ENCODE measurements at places on chromosomes 6 and 20. TPM values are rescaled to one million over a fixed set of nuclear protein-coding genes. Genes with fewer than 3 reads are reported as not detected.

GRCh38 chr6:116438590-116439448 is 22.4 kb upstream of the CALHM6 start:
- DNase-seq: no peak
- no peak overlapping the region for H3K4me3 ChIP-seq
- no peaks in the 10 kb centered on the region for H3K4me1 ChIP-seq
- H3K36me3 ChIP-seq: no peaks in the 10 kb centered on the region

DNA sequence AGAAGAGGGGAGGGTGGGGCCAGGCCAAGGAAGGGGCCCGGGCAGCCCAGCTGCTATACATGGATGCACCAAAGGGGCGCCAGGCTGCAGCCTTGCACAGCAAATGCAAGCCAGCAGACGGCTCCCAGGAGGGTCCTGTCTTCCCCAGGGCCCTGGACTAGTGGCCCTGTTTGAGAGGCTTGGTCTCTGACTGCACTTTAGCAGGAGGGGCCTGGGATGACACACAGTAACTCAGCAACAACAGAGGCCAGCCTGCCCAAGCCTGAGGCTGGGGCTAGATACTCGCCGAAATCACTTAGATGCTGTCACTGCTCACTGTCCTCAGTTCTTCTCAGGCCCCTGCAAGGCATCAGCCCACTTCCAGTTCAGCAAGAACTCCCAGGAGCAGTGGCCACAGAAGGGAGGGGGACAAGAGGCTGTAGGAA is 73.5 kb downstream of the TRAM2 start:
- no peaks in the 10 kb centered on the region for H3K4me1 ChIP-seq
- H3K4me3 ChIP-seq: no peak overlapping the region
- no peaks in the 10 kb centered on the region for H3K27me3 ChIP-seq
- no peak for DNase-seq

- no peak overlapping the region for H3K4me3 ChIP-seq
- H3K36me3 ChIP-seq: no peaks in the 10 kb centered on the region
- H3K4me1 ChIP-seq: no peaks in the 10 kb centered on the region
- DNase-seq: no peak
Measured at GRCh38 chr6:148650941-148651505, 95.8 kb upstream of the UST start.

- no peak overlapping the region for H3K27ac ChIP-seq
- no peak overlapping the region for H3K4me3 ChIP-seq
- no peaks in the 10 kb centered on the region for H3K4me1 ChIP-seq
Measured at GRCh38 chr6:89311853-89312531, 3.1 kb downstream of the GABRR2 start.

GRCh38 chr20:53337390-53338101 is 256.1 kb downstream of the ZNF217 start:
- H3K4me3 ChIP-seq: no peak overlapping the region
- no peaks in the 10 kb centered on the region for H3K4me1 ChIP-seq
- no peaks in the 10 kb centered on the region for H3K27me3 ChIP-seq
- no peaks in the 10 kb centered on the region for H3K36me3 ChIP-seq
- DNase-seq: no peak
- H3K27ac ChIP-seq: no peak overlapping the region

DNA sequence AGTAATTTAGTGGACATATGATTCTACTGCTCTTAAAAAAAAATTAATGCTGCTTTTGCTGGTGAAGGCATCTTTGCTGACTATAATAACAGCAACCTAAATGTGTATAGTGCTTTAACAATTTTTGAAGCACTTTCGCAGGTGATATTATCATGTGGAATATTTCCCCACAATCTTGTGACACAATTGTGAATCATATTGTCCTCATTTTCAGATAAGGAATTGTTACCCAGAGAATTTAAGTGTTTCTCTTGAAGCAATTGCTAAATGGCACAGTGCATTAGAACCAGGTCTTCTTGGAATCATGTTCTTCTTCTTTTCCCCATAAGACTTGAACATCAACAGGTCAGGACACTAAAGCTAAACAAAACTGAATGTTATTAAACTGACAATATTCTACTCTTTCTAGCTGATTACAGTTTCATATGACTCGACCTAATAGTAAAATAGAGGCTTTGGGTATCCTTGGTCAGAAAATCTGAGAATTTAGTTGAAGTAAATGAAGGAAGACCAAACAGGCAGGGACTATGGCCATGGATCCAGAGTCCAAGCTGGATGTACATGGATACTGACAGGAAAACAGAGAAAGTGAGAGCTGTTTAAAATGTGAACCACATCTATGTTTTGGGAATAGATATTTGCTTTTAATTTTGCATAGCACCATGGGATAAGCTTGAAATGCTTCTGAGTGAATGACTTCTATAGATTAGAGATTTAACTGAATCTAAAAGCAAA is 121.8 kb upstream of the SLC35B3 start:
- H3K36me3 ChIP-seq: no peaks in the 10 kb centered on the region
- no peaks in the 10 kb centered on the region for H3K4me1 ChIP-seq
- H3K4me3 ChIP-seq: no peak overlapping the region

DNA sequence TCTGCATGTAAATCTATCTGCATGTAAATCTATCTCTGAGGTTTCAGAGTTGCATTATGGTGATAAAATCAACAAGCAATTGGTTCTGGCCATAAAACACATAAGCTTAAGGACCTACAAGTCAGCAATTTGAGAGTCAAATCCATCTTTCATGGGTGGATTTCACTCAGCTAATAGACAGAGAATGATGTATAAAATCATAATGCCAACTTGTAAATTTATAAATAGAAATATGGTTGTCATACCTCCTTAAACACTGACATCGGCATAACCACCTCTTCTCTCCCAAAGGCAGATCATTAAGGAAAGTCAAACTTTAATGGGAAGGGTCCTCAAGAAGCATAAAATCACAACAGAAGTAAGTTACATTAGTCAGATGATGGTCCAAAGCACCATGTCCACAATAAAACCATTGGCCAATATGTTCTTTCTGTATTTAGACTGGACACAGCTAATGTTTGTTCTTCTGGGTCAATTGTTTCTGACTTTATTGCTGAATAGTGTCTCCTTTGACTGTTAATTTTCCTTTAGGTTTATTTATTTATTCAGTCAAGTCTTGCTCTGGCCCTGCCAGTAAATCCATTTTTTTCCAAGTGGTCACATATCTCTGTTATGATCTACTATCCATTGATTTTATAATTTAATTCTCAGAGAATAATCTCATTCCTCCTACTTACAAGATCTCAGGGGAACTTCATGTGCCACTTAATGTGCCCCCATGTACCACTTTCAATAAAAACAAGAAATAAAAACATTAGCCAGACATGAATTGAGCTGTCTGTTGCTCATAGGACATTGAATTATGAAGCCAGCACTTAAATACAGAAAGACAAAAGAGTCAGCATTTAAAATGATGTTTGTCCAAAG is 382.9 kb upstream of the IRAK1BP1 start:
- H3K4me3 ChIP-seq: no peak overlapping the region
- H3K27me3 ChIP-seq: no peaks in the 10 kb centered on the region
- no peaks in the 10 kb centered on the region for H3K4me1 ChIP-seq
- H3K36me3 ChIP-seq: no peaks in the 10 kb centered on the region
- no peak overlapping the region for H3K27ac ChIP-seq

DNA sequence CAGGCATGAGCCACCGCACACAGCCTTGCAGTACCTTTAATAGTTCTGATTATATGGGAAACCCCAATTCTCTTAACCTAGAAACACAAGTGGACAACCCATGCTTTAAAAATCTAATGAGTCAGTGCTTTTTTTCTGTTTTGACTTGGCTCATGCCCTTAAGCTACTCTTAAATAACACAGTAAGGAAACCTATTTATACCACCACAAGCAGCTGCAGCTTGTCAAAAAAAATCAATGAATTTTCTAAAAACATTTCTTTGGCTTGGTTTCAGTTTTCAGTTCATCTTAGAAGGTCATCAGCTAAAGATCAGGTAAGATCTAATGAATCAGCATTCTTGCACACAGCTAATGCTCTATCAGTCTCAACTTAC is 124.1 kb upstream of the DST start:
- no peaks in the 10 kb centered on the region for H3K4me1 ChIP-seq
- no peak for DNase-seq
- H3K4me3 ChIP-seq: no peak overlapping the region
- H3K36me3 ChIP-seq: no peaks in the 10 kb centered on the region
- H3K27me3 ChIP-seq: no peaks in the 10 kb centered on the region
- H3K27ac ChIP-seq: no peak overlapping the region

GRCh38 chr6:163398815-163399214 is 15.7 kb upstream of the QKI start:
- H3K36me3 ChIP-seq: no peaks in the 10 kb centered on the region
- peaks cover 23% of the 10 kb centered on the region for H3K27me3 ChIP-seq
- DNase-seq: no peak

GRCh38 chr20:13425381-13426135 is 204.5 kb downstream of the ISM1 start:
- H3K4me3 ChIP-seq: no peak overlapping the region
- peaks cover 10% of the 10 kb centered on the region for H3K4me1 ChIP-seq
- H3K27me3 ChIP-seq: no peaks in the 10 kb centered on the region
- H3K27ac ChIP-seq: no peak overlapping the region

DNA sequence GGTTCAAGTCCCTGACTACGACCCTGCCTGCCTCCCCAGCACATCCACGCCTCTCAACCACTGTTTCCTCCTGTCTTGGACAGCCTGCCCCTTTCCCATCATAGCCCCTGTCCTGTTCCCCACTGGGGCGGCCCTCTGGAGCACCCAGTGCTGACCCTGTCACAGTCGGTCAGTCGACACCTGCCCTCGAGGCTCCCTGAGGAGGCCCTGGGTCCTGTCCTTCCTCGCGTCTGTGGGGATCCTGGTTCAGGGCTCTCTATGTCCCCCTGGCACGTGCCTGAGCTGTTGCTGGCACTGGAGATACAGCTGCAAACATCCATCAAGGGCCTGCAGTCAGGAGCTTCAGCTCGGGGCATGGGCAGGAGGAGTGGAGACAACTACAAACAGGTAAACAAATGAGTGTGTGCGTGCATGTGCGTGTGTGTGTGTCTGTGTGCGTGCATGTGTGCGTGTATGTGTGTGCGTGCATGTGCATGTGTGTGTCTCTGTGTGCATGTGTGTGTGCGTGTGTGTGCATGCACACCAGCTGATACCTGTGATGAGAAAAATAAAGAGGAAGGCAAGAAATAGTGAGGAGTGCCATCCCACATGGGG is 132.8 kb downstream of the PHACTR3 start:
- H3K4me3 ChIP-seq: no peak overlapping the region
- no peaks in the 10 kb centered on the region for H3K4me1 ChIP-seq
- H3K27ac ChIP-seq: no peak overlapping the region
- DNase-seq: no peak
- no peaks in the 10 kb centered on the region for H3K27me3 ChIP-seq
- no peaks in the 10 kb centered on the region for H3K36me3 ChIP-seq

GRCh38 chr20:29079769-29080690 is 2177.4 kb upstream of the DEFB115 start:
- no peaks in the 10 kb centered on the region for H3K4me1 ChIP-seq
- H3K4me3 ChIP-seq: peak overlapping the region; percentile 61
- no peak overlapping the region for H3K27ac ChIP-seq
- H3K36me3 ChIP-seq: peaks cover 1% of the 10 kb centered on the region
- H3K27me3 ChIP-seq: no peaks in the 10 kb centered on the region
- DNase-seq: peak; percentile 43

DNA sequence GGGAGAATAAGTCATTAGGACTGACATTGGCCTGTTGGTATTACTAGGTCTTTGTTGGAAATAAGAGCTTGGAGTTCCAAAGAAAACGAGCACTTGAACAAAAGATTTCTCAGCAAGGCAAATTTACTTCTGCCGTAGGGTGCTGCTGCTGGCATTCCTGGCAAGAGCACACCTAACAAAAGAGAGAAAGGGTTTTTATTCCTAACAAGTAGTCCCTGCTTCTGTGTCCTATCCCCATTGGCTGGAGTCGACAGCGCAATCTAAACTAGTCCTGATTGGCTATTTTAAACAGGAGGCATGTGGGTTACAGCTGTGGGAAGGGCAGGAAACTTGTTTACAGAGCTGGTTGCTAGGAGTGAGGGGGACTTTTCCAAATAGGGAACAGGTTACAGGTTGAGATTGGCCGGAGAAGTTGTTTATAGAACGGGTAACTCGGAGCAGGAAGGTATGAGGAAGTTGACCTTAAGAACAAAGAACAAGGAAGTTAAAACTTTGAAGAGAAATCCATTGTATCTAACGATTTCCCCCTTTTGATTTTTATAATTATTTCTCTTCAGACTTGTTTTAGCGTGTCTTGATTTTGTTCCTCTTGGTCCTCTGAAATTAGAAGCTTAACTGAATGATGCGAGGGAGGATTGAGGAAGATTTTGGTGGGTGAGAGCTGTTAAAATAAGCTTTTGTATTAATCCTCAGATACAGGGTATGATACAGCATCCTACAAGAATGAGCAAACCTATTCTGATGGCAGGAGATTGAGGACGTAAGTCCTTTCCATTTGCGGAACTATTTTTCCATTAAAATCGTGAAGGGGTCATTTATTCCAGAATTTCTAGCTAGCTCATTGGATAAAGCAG is 3.4 kb upstream of the ZNFX1 start:
- peaks cover 89% of the 10 kb centered on the region for H3K36me3 ChIP-seq
- H3K4me3 ChIP-seq: peak overlapping the region; percentile 100
- peak overlapping the region; percentile 100 for H3K27ac ChIP-seq
- peaks cover 57% of the 10 kb centered on the region for H3K4me1 ChIP-seq
- peaks cover 2% of the 10 kb centered on the region for H3K27me3 ChIP-seq

DNA sequence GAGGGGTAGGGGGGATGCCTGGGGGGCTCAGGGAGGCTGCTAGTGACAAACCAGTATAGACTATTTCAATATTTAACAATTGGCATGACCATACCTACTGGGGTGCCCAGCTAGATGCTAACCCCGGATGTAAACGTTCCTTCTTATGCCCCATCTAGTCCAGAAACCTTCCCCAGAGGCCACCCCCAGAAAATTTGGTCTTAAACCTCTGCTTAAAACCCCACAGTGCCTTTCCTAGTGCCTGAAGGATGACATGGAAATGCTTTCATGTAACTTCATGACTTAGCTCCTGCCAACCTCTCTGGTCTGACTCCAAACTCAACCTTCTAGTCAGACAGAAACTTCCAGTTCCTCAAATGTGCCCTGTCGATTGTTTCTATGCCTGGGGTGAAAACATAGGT is 52.0 kb downstream of the JPH2 start:
- no peaks in the 10 kb centered on the region for H3K4me1 ChIP-seq
- DNase-seq: peak; percentile 32
- no peak overlapping the region for H3K4me3 ChIP-seq
- H3K27ac ChIP-seq: no peak overlapping the region

GRCh38 chr6:62367601-62368000 is 81.6 kb upstream of the KHDRBS2 start:
- no peaks in the 10 kb centered on the region for H3K4me1 ChIP-seq
- DNase-seq: no peak
- no peak overlapping the region for H3K27ac ChIP-seq

The PRND gene
- total RNA-seq: not detected

The KHDC3L gene
- not detected for total RNA-seq

The ELOVL4 gene
- 1.7 TPM for total RNA-seq

The TPD52L1 gene
- total RNA-seq: 1.1 TPM

The TRIM15 gene
- total RNA-seq: not detected

The SYCP2 gene
- 3.9 TPM for total RNA-seq

Data from activated CD8-positive, alpha-beta T cell treated with anti-CD3 and anti-CD28 coated beads for 36 hours (primary cell).